ENCODE measurements at places on chromosomes 12 and 14.

GRCh38 chr12:127592245-127592644, 674.7 kb upstream of the TMEM132C start:
- DNase-seq: no peak

GRCh38 chr12:88951860-88952561, 371.7 kb upstream of the KITLG start:
- no peak for DNase-seq

- DNase-seq: no peak
These were observed 25.3 kb downstream of the C2CD5 start for GRCh38 chr12:22518998-22519397.

- DNase-seq: no peak
These were observed 310.2 kb downstream of the MDGA2 start for GRCh38 chr14:47365233-47365632.

DNA sequence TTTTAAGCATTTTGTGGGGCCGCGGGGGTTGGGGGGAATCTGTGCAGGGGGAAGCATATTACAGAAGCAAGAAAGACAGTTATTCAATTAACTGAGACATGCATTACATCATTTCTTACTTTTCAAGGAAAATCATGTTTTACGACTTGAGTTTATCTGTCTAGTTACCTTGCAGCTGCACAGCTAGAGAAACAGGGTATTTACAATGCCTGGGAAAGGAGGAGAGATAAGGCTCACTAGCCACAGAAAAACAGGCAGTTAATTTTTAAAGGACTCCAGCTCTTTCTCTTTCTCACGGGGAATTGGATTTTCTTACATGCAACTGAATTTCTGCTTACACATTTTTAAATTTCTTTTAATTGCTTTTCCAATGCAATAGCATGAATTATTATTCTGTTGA, 22.2 kb downstream of the FCF1 start:
- no peak for DNase-seq

- no peak for DNase-seq
These were observed 206.5 kb upstream of the EEA1 start for GRCh38 chr12:93135286-93136239.

DNA sequence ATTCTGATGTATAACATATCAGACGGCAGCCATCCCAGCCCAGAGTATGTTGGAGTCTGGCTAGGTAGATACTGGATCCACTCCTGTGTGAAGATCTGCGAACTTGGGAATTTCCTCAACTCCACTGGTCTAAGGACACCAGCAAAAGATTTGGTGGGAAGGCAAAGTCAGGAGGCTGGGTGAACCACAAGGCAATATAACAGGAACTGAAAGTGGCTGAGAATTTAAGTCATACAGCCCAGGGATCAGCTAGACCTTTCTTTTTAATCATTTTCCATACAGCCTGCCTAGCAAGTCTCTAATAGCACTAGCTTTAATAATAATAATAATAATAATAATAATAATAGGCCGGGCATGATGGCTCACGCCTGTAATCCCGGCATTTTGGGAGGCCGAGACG, 34.8 kb downstream of the BRAP start:
- DNase-seq: no peak

DNA sequence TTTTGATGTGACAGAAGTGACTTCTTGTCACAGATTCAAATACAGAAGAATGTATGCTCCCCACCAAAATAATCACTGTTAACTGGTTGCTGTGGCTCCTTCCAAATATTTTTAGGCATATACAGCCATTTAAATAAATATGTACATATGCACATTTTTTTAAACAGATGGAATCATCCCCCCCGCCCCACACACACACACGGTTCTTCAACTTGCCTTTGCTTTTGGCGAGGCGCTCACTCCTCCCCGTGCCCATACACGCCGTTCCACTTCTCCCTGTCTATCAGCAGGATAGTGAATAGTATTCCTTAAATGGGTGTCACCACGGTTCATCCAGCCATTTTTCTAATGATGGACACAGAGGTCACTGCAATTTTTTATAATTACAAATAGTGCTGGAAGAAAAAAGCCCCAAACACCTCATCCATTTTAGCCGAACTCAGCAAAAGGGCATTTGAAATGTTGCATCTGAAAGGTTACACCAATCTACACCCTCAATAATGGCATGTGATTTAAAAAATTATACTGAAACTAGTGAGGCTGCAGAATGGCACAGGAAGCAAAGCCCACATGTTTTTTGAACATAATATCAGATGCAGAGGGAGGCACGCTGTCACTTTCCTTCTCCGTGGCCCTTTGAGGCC, 39.2 kb upstream of the MEG3 start:
- DNase-seq: no peak

DNA sequence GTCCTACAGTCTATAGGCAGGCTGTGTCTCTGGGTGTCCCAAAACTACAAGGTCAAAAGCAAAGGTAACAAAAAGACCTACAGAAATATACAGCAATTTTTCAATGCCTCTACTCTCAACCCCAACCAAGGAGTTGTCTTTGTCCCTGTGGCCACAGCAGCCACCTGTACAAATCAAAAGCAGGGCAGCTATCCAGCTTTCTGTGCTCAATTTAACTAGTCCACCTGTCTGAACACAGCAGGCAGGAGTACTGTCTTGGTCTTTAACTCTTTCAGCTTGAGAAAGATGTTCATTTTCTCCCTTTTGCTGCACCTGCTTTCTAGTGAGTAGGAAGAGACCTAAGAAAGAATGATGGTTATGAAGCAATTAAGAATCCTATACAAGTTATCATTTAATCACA, 19.7 kb downstream of the GDF11 start:
- no peak for DNase-seq

GRCh38 chr14:65501328-65501727, 88.8 kb downstream of the FUT8 start:
- DNase-seq: no peak

GRCh38 chr14:64846319-64846718, 33.4 kb downstream of the SPTB start:
- DNase-seq: no peak

DNA sequence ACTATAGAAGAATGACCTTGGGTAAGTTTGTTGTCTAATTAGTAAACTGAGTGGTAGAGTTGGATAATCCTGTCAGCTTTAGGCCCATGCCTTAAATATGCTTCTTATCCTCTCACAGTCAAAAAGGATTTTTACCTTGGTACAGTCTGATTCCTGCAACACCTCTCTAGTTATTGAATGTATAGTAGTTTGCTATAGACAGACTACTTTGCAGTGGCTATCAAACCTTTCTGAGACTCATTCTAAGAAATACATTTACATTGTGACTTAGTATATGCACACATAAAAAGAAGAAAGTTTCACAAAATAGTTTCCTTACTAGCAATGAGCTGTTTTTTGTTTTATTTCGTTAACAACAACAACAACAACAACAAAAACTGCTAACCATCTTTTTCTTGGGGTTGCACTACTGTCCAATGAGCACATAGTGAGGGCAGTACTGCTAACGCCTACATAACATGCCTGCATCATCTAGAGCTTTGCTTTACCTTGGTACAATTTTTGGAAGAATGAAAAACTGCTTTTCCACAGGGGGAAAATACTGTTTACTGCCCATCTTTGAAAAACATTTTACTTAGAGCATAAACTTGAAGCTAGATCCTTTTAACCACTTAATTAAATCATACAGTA, 28.5 kb downstream of the WNK1 start:
- DNase-seq: no peak
